ENCODE measurements at places on chromosomes 12 and 14. TPM values are rescaled to one million over a fixed set of nuclear protein-coding genes. Genes with fewer than 3 reads are reported as not detected.

DNA sequence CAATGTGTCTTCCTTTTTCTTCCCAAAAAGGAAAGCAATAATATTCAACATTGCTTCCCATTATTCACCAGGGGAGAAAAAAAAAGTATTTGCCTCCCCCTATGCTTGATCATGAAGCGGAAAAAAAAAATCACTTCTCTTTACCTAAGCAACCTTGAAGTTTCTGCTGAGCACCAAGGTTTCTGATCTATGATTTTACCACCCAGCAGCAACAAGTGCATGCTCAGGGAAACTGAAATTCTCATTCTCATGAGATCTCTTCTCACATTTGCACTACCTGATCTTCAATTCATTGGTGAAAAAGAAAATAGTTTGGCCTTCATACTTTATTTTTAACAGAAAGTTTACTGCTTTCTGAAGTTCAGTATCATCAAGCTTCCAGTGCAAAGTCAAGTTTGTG lies 125.8 kb downstream of the ARMH4 start:
- DNase-seq = no peak

DNA sequence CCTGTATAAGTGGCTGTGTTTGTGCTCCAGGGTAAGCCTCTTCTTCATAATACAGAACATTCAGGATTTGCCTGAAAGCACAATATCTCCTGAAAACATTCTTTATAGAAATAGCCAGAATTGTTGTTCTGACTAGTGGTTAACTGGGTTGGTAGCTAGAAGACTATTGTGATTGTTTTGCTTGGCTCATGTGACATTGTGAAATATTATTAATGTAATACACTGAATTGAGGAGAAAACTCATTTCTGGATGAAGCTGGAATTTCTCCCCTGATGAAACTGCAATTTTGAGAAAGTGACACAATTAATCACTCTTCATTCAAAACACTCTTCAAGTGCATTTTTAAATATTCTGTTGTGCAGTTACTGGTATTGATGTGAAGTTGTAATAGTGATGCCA lies 172.3 kb upstream of the PTPRQ start:
- no peak for DNase-seq

COPZ1 gene
- 135 TPM for total RNA-seq

DNA sequence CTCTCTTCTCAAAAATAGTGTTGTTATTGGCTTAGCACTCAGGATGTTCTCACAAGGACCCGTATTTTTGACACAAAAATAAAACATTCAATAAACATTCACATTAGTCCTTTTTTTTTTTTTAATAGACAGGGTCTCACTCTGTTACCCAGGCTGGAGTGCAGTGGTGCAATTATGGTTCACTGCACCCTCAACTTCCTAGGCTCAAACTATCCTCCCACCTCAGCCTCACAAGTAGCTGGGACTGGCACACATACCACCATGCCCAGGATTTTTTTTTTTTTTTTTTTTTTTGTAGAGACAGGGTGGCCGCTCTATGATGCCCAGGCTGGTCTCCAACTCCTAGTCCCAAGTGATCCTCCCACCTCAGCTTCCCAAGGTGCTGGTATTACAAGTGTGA lies 27.0 kb downstream of the PPP1R13B start:
- no peak for DNase-seq

GRCh38 chr12:93602897-93603668 lies 30.6 kb downstream of the SOCS2 start:
- DNase-seq = no peak

SLC39A5 gene
- total RNA-seq = 1.1 TPM

ARF3 gene
- 96.5 TPM for total RNA-seq

- peak; percentile 33 for DNase-seq
Observed at GRCh38 chr14:90060965-90061684, 669 bp upstream of the KCNK13 start.

DNA sequence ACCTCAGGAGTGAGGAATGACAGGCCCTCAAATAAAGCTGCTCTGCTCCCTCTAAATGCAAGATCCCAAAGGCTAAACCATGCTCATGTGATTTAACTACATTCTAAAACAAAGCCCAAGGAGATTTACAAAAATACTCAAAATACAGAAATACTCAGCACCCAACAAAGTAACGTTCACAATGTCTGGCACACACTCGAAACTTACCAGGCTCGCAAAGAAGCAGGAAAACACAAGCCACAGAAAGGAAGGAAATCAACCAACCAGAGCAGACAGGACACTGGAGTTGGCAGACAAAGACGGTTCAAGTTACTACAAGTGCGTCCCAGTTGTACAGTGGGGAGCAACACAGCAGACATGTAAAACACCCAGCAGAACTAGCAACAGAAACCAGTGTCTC lies 33.4 kb downstream of the STX2 start:
- DNase-seq = no peak

- DNase-seq = peak; percentile 18
Observed at GRCh38 chr14:99287269-99287942, 15.4 kb upstream of the BCL11B start.

DNA sequence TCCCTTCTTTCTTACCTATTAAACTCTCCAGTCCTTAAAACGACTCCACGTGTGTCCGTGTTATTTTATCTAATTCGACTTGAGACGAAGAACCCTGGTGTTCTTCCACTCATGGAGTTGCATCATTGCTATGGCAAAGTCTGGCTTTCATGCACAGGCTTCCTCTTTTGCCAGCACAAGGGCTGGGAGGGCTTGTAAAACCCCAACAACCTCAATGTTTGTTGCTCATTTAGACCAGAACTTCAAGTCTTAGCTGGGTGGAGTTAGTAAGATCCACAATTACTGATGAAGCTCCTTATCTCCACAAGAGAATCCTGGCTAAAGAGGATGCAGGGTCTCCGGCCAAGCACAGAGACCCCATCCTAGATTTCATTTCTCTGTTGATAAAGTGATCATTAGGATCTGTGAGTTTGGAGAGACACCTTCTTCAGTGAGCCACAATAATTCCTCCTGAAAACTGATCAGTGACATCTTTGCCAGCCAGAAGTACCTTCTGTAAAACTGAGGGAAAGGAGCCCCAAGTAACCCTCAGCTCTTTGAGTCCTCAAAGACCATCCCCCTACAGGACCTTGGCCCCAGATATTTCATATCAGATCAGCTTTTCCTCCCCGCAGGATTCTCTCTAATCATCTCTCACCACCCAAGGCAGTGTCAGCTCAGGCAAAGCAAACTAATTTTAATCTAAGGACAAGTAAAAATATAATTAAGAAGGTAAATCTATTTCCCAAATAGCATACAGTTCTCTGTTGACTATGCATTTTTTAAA lies 514.6 kb downstream of the FUT8 start:
- DNase-seq = no peak

- DNase-seq = no peak
Observed at GRCh38 chr12:124387528-124387911, 92.6 kb downstream of the RFLNA start.

DNA sequence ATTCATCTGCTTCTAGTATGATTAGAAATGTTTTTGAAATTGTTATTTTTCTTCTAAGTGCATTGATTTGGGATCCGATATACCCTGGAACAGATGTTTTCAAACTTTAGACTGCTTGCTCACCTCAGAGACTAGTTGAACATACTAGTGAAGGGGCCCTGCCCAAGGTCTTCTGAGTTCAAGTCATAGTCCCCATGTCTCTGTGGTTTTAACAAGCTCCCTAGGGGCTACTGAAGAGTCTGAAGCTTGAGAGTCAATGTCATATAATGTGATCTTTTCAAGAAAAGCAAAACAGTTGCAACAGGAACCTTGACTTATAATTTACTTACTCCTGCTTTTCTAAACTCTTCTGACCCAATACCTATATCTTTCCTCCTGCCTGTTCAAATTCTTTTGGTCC lies 7.5 kb upstream of the UBE2N start:
- no peak for DNase-seq

DNA sequence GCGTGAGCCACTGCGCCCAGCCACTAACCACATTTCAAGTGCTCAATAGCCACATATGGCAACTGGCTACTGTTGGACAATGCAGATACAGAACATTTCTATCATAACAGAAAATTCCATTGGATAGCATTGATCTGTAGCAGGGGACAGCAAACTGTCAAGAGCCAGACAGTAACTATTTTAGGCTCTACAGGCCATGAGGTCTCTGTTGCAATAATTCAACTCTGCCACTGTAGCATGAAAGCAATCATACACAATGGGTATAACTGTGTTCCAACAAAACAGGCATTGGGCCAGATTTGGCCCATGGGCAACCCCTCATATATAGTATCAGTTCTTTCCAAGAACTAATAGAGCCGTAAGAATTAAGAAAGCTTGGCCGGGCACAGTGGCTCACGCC lies 8.0 kb downstream of the CSRNP2 start:
- no peak for DNase-seq

DNA sequence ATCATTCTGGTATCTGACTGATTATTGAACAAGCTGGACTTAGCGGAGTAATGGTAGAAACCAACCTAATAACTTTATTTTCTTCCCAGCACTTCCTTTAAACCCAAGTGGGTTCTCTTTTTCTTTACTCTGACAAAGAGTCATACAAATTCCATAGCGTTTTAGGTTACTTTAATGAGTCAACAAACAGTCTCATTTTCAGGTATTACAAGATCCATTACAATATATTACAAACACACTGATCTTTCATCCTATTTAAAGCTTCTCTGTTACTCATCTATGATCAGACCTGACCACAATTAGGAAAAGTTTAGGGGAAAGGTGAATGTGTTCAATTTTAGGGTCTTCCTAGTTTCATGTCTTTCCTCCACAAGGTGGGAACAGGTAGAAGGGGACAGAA lies 39.4 kb upstream of the PTPRQ start:
- no peak for DNase-seq

- no peak for DNase-seq
Observed at GRCh38 chr12:49536526-49537071, 2.2 kb upstream of the KCNH3 start.

- no peak for DNase-seq
Observed at GRCh38 chr12:126907900-126908764, 1358.8 kb upstream of the TMEM132C start.

- DNase-seq = no peak
Observed at GRCh38 chr12:130791629-130792028, 47.4 kb downstream of the STX2 start.

DNA sequence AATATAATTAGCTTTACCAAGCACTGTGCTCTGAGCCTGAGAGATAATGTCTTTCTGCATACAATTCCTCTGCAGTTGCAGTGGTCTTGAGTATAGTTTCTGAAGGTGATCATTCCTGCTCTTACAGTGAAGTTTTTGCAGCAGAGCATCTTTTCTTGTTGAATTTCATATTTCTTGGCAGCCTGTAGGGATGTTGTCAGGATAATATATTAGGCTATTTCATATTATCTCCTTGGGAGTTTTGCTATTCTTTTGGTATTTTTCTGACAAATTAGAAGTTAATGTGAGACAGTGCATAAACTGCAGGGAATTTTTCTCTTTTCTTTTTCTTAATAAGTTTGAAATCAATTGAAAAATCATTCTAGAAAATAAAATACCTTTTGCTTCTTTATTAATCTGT lies 1502.6 kb upstream of the FLRT2 start:
- DNase-seq = no peak

KCNC2 gene
- total RNA-seq = not detected

KRT6A gene
- not detected for total RNA-seq

ARHGAP9 gene
- 153 TPM for total RNA-seq

KLRC1 gene
- total RNA-seq = 9.0 TPM
